Activated CD4-positive, alpha-beta memory T cell treated with anti-CD3 and anti-CD28 coated beads for 36 hours (primary cell): ENCODE measurements at places on chromosomes 4 and X. TPM values are rescaled to one million over a fixed set of nuclear protein-coding genes. Genes with fewer than 3 reads are reported as not detected.
A peak's percentile ranks its signal among the peaks of the same experiment; 100 is the strongest.

Gene FDCSP
- total RNA-seq: not detected

DNA sequence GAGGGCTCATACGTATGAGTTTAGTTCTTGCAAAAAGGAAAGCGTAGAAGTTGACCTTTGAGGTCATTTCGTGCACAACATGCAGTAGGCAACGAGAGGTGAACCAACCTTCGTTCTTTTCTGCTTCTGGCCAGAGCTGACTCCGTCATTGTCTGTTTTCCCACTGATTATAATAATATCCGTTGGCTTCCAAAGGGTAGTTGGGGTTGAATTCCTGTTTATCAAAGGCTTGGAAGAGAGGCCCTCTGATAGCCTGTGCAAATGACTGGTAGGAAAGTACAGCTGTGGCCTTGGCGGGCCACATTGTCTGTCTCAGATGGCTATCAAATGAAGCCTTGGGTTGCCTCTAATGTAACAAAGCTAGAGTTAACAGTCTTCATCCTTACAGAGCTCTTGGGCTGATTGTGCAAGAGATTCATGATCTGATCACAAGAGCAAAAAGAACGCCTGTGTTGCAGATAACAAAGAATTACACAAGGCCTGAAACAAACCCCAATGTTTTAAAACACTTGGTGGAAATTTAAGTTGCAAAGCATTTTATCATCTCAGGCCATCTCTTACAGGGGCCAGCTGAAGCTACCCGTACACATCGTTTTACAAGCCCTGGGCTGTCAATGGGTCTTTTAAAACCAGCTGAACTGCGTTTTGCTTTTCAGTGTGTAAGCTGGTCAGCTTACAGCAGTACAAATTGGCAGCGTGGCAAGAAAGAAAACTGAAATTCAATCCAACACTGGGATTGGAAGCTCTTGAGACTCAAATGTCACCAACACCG lies 46.1 kb upstream of the FAM9C start:
- peak overlapping the region; percentile 91 for H3K27ac ChIP-seq
- no peaks in the 10 kb centered on the region for H3K36me3 ChIP-seq
- H3K4me1 ChIP-seq: peaks cover 71% of the 10 kb centered on the region
- no peaks in the 10 kb centered on the region for H3K27me3 ChIP-seq
- DNase-seq: peak; percentile 25

- DNase-seq: no peak
- peaks cover 50% of the 10 kb centered on the region for H3K4me1 ChIP-seq
- no peaks in the 10 kb centered on the region for H3K27me3 ChIP-seq
- H3K36me3 ChIP-seq: peaks cover 21% of the 10 kb centered on the region
- H3K4me3 ChIP-seq: no peak overlapping the region
Measured at GRCh38 chr4:109576462-109576861, 16.4 kb downstream of the MCUB start.

DNA sequence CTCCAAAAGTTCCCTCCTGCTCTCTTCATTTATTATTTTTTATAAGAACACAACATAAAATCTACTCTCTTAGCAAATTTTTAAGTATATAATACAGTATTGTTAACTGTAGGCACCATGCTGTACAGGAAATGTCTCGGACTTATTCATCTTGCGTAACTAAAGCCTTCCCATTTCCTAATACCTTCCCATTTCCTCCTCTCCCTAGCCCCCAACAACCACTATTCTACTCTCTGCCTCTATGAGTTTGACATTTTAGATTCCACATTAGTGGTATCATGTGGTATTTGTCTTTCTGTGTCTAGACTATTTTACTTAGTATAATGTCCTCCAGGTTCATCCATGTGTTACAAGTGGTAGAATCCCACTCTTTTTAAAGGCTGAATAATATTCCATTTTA lies 15.8 kb upstream of the SYTL4 start:
- no peak overlapping the region for H3K4me3 ChIP-seq
- no peaks in the 10 kb centered on the region for H3K27me3 ChIP-seq
- H3K4me1 ChIP-seq: no peaks in the 10 kb centered on the region
- no peak overlapping the region for H3K27ac ChIP-seq
- H3K36me3 ChIP-seq: no peaks in the 10 kb centered on the region
- DNase-seq: no peak

Gene CXorf49
- total RNA-seq: not detected

Gene DUSP9
- total RNA-seq: 0.26 TPM
